ENCODE measurements at places on chromosomes 12 and 14.

GRCh38 chr14:50230701-50231474 is 490 bp downstream of the SOS2 start:
- DNase-seq, result peak; percentile 37

GRCh38 chr12:113788020-113788856 is 177.9 kb downstream of the RBM19 start:
- DNase-seq, result no peak

GRCh38 chr14:30883508-30884294 is 9.3 kb downstream of the COCH start:
- DNase-seq, result no peak

DNA sequence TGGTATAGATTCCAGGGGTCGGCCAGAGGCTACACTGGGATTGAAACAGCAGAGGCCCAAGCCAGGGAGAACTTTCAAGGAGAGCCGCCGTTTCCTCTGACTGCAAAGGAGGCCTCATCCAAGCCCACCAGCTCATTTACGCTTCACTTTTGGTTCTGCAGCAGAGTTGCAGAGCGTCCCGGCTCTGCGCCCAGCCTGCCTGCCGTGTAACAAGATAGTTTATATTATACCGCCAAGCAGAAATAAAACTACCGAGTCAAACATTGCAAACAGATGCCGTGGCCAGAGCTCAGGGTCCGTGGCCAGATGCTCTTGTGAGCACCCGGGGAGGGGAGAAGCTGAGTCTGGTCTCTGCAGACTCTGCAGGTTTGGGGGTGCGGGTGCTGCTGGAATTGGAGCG is 60.7 kb upstream of the TBX3 start:
- no peak for DNase-seq

- DNase-seq, result peak; percentile 99
These were observed 44.3 kb upstream of the SPTLC2 start for GRCh38 chr14:77660754-77661153.

DNA sequence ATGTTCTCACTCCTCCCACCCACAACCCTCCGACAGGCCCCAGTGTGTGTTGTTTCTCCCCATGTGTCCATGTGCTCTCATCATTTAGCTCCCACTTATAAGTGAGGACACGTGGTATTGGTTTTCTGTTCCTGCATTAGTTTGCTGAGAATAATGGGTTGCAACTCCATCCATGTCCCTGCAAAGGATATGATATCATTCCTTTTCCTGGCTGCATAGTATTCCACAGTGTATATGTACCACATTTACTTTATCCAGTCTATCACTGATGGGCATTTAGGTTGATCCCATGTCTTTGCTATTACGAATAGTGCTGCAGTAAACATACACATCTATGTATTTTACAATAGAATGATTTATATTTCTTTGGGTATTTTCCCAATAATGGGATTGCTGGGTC is 77.5 kb downstream of the SLCO1A2 start:
- DNase-seq, result no peak

GRCh38 chr12:56110571-56110970 is 5.9 kb upstream of the RPL41 start:
- DNase-seq, result no peak

- DNase-seq, result no peak
These were observed 238.4 kb upstream of the CCDC196 start for GRCh38 chr14:66247662-66248193.

DNA sequence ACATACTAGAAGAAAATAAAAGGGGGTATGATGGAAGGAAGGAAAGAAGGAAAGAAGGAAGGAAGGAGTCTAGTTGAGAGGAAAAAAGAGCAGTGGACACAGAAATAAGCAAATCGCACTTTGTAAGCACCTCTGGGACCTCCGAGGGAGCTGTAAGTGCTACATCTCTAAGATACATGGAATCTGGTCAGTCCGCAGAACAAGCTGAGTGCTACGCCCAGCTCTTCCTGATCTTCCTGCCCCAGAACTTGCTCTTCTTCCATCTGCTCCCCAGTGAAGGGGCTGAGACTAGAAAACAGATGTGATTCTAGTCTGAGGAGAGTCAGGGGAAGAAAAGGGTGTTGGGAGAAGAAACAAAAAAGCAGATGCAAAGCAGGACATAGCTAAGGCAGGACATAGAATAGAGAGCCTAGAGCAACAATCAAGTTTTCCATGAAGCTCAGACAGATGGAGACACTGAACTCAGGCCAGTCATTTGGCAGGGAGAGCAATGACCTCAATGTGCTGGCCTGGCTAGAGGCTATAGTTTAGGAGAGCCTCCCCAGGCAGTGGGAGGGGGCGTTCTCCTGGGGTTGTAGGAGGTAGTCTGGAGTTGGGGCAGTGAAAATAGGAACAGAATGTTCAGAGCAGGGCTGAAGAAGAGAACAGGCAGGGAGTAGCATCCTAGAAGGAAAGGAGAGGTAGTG is 1.7 kb upstream of the MFAP5 start:
- no peak for DNase-seq

GRCh38 chr12:121560392-121561008 is 20.3 kb downstream of the KDM2B start:
- DNase-seq, result no peak

DNA sequence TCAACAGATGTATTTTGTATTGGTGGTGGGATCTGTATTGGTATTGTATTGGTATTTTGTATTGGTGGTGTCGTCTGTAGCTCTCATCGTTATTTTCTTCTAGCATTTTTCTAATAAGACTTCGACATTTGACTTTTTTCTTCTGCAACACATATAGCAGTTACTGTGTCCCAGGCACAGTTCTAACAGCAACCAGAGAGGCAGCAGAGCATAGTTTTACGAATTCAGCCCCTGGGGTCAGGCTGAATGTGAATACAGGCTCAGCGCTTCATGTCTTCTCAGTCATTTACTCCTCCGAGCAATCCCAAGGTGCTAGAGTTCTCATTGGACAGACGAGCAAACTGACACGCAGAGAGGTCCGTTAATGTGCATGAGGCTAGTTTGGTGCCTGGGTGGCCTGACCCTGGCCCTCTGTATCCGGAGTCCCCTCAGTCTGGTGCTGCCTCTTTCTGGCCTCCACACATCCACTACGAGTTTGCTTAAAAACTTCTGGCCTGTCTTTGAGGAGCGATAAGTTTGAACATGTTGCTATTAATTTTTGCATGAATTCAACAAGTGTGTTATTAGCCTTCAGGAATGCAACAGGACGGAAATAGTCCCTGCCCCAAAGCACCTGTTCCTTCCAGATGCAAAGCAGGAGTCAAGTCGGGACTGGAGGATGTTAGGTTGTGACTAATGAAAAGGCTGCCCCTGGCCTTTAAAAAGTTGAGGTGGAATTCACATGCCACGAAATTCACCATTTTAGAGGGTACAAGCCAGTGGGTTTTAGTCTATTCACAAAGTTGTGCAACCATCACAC is 87.0 kb downstream of the GLT1D1 start:
- no peak for DNase-seq

GRCh38 chr12:40616383-40616915 is 75.8 kb upstream of the CNTN1 start:
- no peak for DNase-seq

DNA sequence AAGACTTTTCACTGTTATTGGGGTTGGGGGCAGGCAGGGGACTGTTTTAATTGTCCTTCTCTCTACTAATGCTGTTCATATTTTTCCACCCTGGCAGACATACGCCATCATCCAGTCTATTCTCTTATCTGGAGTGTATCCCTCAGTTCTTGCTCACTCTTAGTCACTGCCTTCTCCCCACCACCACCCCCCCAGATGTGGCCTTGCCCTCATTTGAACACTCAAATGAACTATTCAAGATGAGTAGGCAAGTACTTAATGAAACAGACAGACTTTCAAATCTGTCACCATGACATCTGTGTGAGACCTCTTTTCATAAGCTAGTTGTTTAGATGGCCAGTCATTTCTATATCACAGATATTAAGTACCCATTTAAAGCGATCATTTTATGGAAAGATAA is 10.1 kb downstream of the NUDT4 start:
- DNase-seq, result no peak

DNA sequence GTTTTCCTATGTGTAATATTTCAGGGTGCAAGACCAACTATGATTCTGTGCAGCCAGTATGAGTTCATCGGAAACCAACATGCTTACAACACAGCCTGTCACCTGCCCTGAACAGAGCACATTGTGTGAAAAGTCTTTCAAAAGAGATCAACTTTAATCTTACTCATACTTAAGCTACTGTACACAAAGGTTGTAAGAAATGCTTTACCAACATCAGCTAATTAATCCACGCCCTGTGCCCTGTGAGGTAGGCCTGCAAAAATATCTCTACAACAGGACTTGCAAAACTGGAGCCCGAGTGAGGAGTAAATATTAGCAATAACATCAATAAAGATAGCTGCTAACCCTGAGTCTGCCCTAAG is 15.1 kb downstream of the APPL2 start:
- no peak for DNase-seq

- DNase-seq, result no peak
These were observed 639.0 kb upstream of the ATXN7L3B start for GRCh38 chr12:73898645-73899044.

DNA sequence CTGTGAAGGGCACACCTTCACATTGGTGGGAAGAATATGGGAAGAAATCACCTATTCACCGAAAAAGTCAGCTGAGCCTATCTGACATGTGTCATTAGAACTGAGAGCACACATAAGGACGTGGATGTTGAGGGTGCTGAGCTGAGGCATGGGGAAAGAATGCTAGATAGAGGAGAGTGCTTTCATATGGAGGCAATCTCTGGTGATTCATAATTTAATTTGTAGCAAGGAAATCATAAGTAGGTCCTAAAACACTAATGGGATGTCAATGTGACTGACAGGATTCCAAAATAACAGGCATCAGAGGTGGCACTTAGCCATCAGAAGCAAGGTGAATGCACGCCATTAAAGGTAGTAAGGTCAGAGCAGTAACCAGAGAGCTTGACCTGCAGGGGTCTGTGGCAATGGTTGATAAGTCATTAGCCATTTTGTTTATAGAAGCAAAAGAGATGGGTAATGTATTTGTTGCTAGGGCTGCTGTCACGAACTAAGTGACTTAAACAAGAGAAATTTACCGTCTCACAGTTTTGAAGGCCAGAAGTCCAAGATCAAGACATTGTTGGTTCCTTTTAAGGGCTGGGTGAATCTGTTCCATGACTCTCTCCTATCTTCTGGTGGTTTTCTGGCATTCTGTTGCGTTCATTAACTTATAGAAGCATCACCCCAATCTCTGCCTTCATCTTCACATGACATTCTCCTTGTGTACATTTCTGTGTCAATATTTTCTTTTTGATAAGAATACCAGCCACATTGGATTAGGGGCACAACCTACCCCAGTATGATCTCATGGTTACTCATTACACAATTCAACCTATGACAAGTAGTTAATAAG is 69.3 kb downstream of the ANKS1B start:
- DNase-seq, result no peak

Measured in DMS79 (cell line).